ENCODE measurements at places on chromosomes 7 and 10.

DNA sequence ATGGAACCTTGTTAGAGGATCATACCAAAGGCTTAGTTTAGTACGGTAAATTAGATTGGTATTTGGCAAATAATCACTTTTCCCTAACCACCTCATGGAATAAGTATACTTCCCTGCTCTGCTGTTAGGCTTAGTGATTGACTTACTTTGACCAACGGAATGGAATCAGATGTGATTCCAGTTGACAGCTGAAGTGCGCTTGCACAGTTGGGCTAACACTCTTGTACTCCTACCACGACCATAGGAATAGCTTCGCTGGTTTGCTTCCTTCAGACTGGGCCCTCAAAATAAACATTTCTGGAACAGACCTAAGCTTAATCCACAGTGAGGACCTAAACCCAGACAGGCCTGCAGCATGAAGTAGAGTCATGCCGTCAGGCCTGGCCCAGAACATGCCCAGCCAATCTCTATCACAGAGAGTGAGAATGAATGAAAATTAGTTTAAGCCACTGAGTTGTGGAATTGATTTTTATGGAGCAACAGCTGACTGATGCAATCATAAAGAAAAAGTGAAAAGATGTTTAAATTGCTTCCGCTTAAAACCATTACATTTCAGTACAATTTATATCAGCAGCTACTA is 122.3 kb downstream of the DOCK4 start:
- peaks cover 9% of the 10 kb centered on the region for H3K4me1 ChIP-seq
- H3K4me3 ChIP-seq, result no peak overlapping the region
- DNase-seq, result no peak
- no peaks in the 10 kb centered on the region for H3K36me3 ChIP-seq
- H3K27ac ChIP-seq, result no peak overlapping the region

- H3K4me3 ChIP-seq, result no peak overlapping the region
- no peak for DNase-seq
- peaks cover 2% of the 10 kb centered on the region for H3K4me1 ChIP-seq
Measured at GRCh38 chr7:68680235-68680872, 917.9 kb upstream of the AUTS2 start.

DNA sequence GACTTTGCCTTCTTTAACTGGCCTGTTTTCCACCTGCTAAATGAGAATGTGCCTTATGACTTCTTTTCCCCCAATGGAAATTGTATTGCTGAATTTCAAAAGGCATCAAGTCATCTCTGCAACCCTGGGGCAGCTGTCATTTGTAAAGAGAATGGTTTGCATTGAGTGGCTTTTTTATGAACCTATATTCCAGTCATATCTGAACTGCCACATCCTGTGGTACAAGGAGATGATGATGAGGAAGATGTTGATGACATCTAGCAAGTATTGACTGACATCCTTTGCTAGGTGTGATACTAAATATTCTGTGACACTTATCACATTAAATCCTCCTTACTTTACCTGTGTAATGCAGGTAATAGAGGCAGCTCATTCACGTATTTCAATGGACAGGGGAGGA is 88.3 kb upstream of the KIAA1217 start:
- no peak overlapping the region for H3K4me3 ChIP-seq
- no peaks in the 10 kb centered on the region for H3K36me3 ChIP-seq
- no peaks in the 10 kb centered on the region for H3K4me1 ChIP-seq
- H3K27me3 ChIP-seq, result no peaks in the 10 kb centered on the region
- no peak for DNase-seq
- no peak overlapping the region for H3K27ac ChIP-seq

DNA sequence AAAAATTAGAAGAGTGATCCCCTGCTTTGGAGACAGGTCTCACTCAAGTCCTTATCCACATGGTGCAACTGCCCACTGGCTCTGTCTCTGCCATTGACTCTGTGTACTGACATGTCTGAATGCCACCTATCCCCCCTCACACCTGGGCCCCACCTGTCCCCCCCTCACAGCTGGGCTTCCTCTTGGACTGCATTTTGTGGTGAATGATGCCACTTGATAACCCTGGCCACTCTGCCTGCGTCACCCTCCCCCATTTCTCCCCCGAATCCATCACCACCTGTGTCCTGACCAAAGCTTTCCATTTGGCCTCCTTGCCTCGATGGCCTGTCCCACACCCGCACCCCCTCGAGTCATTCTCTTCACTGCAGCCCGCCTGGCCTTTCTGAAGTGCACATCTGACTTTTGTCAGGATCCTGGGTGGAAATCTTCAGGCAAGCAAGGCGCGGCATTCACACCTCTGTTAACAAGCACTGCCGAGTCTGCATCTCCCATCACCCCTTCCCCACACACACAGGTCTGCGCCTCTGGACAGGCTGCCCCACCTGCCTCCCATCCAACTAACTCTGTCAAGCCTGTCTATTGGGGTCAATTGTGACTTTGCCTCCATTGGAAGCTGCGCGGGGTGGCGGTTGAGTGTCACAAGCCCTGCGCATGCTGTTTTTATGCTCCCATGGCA is 175.3 kb upstream of the KLF14 start:
- no peaks in the 10 kb centered on the region for H3K36me3 ChIP-seq
- peaks cover 26% of the 10 kb centered on the region for H3K4me1 ChIP-seq
- no peak overlapping the region for H3K27ac ChIP-seq
- no peak for DNase-seq

GRCh38 chr7:40507166-40507565 is 372.4 kb downstream of the SUGCT start:
- no peak overlapping the region for H3K27ac ChIP-seq
- peaks cover 12% of the 10 kb centered on the region for H3K36me3 ChIP-seq
- no peak for DNase-seq
- no peak overlapping the region for H3K4me3 ChIP-seq
